Stimulated activated CD8-positive, alpha-beta memory T cell treated with anti-CD3 and anti-CD28 coated beads, Interleukin-4, amount 100 ng/mL, for 1 hour (primary cell): ENCODE measurements at places on chromosomes 7 and 10.

DNA sequence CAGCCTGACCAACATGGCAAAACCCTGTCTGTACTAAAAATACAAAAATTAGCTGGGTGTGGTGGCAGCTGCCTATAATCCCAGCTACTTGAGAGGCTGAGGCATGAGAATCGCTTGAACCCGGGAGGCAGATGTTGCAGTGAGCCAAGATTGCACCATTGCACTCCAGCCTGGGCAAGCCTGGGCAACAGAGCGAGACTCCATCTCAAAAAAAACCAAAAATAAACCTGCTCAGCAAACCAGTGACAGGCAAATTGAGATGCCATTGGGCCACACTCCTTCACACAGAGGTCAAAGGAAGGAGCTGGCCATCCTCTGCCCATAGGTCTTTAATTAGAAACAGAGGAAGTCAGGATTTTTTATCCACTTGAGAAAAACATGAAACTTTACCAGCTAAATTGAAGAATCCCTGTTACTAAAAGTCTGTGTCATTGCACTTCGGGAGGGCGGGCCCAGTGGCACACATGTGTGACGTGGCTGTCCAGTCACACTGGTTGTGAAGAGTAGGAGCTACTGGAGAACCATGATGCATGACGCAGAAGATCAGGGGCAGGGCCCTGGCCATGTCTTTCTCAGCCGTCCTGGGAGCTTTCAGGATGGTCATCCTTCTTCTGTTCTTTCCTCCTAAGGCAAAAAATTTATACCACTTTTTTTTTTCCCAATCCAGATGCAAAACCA is 118.3 kb upstream of the ZNF438 start:
- no peak for DNase-seq

DNA sequence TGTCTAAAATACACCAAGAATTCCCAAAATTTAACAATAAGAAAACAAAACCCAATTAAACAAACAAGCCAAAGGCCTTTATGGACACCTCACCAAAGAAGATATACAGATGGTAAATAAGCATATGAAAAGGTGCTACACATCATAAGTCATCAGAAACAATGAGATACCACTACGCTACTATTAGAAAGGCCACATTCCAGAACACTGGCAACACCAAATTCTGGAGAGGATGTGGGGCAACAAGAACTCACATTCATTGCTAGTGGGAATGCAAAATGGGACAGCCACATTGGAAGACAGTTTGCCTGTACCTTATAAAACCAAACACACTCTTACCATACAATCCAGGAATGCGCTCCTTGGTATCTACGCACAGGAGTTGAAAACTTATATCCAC is 291.4 kb downstream of the TNS3 start:
- no peak for DNase-seq

DNA sequence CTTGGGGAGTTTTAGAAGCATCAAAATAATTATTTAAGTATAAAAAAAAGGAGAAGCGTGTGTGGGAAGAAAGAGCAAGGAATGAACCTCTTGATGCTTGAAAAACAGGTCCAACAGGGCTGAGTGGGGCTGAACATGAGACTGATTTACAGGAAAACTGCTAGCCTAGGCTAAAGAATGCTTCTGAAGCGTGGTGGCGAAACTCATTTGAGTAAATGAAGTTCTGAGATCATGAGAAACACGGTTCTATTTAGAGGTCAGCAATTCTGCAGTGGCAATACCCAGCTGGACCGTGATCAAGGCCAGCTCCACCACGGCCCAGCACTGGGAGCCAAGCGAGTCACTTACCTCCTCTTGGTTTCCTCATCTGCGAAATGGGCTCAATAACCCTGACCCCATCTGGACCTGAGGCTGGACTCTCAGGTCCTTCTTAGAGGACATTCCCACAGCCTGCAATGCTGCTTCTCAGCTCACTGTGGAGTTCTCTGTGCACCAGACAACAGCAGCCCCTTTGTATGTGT is 140.1 kb upstream of the ADAM12 start:
- no peak for DNase-seq

GRCh38 chr10:60757420-60757895 is 20.8 kb upstream of the CDK1 start:
- DNase-seq = no peak

- no peak for DNase-seq
Observed at GRCh38 chr7:7577888-7578287, 11.2 kb downstream of the MIOS start.

GRCh38 chr10:306007-306674 is 170.9 kb downstream of the ZMYND11 start:
- DNase-seq = no peak

GRCh38 chr7:47368190-47368812 is 213.6 kb downstream of the TNS3 start:
- no peak for DNase-seq

DNA sequence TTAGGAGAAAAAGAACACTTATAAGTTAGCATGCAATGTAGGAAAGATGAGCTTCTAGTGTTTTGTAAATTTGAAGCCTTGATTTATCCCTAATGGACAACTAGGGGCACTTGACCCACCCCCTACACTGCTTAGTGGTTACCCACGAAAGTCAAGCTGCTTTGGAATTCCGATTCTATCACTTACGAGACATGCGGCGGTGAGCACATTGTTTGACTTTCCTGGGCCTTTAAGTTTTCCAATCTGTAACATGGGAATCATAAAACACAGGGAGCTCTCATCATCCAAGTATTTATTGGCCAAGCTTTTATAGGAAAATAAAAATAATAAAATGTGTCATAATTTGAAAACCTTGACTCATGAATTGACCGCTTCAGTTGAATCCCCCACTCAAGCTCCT is 78.7 kb upstream of the PDK4 start:
- DNase-seq = no peak

DNA sequence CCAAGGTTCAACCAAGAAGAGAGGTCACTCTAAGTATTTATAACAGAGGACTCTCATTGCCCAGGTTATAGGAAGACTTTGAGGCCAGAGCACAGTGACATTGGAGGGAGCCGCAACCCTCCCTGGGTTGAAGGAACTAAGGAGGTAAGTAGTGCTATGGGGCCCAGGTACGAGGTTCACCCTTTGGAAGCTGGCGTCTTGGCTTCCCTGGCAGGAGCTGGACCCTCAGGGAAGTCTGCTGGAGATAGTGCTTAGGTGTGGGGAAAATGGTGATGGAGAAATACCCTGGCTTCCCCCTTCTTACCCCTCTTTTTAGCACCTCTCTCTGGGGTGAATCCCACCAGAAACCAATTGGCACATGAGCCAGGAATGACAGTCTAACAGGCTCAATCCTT is 317.9 kb upstream of the ZNF32 start:
- no peak for DNase-seq
